ENCODE measurements at places on chromosomes 11 and 22.

DNA sequence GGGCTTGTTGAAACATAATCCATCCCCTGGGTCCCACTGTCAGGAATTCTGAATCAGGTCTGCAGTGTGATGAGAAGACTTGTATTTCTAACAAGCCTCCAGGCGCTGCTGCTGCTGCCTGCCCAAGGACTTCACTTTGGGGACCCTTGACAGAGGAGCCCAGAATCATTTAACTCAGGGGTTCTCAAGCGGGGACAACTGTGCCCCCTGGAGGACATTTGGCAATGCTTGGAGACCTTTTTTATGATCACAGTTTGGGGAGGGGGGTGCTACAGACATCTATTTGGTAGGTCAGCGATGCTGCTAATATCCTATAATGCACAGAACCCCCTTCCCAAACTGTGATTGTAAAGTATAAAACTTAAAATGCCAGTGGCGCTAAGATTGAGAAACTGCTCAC lies 312.8 kb downstream of the OPCML start:
- no peak for DNase-seq

DNA sequence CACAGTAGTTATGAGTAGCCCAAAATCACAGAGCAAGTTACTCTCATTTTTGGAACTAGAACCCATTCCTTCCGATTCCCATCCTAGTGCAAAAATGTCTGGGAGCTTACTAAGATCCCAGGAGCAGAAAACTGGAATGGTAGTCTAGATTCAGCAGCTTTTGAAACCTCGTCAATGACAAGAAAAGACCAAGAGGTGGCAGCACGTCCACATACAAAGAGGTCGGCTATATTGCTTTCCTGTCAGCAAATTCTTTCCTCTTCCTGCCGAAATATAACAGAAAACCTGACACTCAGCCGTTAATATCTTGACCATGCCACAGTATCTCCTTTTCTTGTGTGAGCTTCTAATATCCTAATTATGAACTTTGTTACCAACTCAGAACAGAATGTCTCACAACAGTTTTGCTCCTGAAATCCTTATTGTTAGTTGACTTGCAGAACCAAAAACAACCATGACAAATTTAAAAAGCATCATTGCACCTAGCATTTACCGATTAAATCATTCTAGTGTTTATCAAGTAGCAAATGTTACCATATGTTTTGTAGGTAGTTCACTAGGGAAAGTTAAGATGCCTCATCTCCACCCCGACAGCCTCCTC lies 92.8 kb upstream of the OR9G4 start:
- peak; percentile 6 for DNase-seq

GRCh38 chr11:64887757-64888405 lies 9.5 kb upstream of the EHD1 start:
- DNase-seq, result peak; percentile 78

DNA sequence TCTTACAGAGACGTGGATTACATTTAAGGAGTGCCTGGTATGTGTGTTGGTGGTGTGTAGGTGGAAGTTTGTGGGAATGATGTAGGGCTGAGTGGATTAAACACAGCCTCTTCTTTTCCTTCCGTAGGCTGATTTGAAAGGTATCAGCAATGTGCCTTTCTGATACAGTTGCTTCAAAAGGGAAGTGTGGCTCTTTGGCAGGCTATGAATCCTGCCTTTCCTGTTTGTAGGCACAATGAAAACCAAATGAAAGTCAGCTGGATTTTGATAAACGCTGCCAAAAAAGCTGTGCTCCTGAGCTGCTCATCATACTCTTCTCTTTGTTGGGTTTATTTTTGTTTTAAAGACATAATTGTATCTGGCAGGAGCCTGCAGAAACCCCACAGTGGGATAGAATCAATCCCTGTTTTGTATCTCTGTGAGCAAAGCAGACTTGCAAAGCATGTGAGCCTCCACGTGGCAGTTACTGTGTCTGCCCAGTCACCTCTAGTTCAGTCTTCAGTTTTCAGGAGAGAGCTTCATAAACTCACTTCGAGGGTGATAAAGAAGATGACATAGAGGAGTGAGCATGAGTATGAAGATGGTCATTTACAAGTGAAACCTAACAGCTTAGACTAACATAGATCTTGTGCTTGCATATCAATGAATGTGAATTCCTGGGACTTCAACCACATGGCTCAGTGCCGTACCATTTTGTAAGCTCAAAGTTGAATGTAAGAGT lies 655.7 kb upstream of the KIRREL3 start:
- DNase-seq, result no peak

DNA sequence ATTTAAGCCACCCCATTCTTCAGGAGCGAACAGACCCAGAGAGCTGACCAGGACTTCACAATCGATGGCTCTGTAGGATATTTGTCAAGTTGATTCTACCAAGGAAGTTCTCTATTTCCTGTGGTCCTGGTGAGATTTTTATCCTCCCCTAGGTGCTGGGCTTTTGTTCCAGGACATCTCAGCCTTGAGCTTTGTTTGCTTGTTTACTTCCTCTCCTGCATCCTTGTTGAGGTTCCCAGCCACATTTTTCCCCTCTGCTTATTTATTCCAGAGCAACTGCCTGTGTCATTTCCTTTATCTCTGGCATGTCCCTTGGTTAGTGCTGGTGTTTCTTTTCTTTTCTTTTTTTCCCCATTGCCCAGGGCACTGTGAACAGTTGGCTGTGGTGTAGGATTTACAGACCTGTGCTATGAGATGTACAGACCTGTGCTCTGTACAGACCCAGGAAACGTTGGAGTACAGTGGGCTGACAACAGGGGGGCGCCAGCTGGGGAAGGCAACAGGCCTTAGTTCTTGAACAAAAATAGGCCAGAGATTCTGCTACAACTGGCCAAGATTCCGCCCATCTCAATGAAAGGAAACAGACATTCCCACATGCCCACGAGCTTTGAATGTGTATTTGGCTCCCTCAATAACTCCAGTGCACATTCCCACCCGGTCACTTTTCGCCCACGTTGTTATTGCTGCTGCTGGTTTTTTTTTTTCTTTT lies 235.9 kb upstream of the DDI1 start:
- no peak for DNase-seq

DNA sequence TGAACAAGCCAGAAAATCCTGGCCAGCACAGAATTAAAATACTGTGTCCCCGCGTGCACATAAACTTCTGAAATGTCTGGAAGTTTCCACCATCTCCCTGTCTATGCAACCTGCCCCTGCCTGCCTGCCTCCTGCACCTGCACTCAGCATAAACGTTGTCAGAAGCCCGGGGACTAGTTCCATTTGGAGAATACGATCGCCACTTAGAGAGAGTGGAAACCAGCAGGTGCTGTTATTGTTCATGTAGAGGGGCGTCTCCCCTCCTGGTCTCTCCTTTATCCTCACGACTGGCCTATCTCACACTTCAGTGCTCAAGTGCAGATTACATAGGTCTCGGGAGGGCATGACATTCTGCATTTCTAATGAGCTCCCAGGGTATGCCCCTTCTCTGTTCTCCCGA lies 35.6 kb downstream of the MPPED1 start:
- no peak for DNase-seq

DNA sequence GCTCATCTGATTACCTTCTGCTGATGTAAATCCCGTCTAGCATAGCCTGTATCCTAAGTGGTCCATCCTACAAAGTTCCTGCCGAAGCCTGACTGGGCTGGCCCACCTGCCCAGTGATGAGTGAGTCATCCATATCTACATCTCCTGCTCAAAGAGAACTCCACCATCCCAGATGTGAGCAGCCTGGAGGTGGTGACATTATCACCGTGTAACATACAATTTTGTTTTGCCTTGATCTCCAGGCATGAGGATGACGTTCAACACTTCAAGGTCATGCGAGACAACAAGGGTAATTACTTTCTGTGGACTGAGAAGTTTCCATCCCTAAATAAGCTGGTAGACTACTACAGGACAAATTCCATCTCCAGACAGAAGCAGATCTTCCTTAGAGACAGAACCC lies 5.6 kb downstream of the TMA7B start:
- no peak for DNase-seq

GRCh38 chr22:33817512-33818127 lies 102.7 kb downstream of the LARGE1 start:
- no peak for DNase-seq

GRCh38 chr11:3840004-3840869 lies 522 bp downstream of the RHOG start:
- DNase-seq, result no peak

GRCh38 chr11:16252373-16252772 lies 104.0 kb downstream of the SOX6 start:
- DNase-seq, result no peak

DNA sequence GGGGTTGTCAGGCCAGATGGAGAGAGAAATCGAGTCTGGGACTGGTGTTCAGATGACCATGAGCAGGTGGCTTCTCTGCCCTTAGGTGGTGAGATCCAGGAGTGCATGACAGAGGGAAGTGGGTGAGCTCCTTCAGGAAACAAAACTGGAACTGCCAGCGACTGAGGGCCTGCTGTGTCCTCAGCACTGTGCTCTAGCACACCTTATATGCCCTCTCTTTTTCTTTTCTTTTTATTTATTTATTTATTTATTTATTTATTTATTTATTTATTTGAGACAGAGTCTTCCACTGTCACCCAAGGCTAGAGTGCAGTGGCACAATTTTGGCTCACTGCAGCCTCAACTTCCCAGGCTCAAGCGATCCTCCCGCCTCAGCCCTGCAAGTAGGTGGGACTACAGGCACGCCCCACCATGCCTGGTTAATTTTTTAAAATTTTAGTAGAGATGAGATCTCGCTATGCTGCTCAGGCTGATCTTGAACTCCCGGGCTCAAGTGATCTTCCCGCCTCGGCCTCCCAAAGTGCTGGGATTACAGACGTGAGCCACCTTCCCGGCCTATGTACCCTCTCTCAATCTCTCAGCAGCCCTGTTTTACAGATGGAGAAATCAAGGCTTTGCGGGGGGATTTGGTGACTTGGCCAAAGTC lies 14.8 kb upstream of the RASD2 start:
- no peak for DNase-seq

GRCh38 chr22:23058063-23058462 lies 12.3 kb upstream of the GNAZ start:
- DNase-seq, result no peak

GRCh38 chr22:44669561-44669976 lies 32.4 kb upstream of the PRR5 start:
- no peak for DNase-seq

DNA sequence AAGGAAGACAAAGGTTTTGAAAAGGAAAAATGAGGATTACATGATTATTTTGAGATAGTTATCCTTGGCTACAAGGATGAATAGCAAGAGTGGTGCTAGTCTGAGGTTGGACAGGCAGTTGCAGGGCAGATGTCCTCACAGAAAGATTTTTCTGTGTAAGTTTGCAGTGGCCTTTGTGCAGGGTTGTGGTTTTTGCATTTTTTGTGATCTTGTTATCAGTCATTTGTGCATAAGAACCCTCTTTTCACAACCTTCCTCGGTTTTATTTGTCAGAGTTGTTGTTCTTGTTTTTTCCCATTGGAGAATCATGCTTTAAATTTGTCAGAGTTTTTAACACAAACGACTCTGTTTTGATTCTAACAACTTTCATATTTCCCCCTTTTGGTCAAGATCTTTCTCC lies 1.4 kb downstream of the CCDC134 start:
- DNase-seq, result no peak

- DNase-seq, result no peak
Measured at GRCh38 chr11:63937713-63938478, 906 bp upstream of the NAA40 start.

- DNase-seq, result no peak
Measured at GRCh38 chr11:21316591-21316990, 647.2 kb downstream of the NELL1 start.

GRCh38 chr11:61964058-61964665 lies 3.3 kb downstream of the FTH1 start:
- no peak for DNase-seq

DNA sequence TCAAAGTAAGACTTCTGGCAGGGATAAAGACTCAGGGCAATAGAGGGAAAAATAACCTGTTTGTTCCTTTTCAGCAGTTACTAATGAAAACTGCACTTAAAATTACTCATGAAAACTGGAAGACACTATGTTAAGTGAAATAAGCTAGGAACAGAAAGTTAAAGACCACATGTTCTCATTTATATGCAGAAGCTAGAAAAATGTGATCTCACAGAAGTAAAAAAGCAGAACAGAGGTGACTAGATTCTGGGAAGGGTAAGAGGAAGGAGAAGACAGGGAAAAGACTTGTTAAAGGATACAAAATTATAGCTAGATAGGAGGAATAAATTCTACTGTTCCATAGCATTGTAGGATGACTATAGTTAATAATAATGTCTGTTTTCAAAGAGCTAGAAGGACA lies 22.2 kb downstream of the HPS5 start:
- DNase-seq, result no peak

DNA sequence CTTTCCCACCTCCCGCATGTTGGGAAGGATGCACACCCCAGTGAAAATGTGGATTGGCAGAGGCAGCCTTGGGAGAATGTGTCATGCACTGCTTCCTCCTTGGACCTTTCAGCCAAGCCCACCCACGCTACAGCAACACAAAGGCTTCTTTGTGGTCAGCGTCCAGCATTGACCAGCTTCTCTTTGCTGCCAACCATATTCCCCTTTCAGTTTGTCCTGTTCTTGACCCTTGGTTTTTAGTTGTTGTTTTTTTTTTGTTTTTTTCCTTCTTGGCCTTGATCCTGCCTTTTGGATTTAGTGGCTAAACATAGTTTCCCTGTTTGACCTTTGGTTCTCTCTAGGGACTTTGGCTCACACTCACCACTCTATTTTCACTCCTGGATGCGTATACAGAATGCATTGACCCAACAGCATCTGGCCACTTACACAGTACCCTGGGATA lies 573.6 kb downstream of the INSC start:
- no peak for DNase-seq

DNA sequence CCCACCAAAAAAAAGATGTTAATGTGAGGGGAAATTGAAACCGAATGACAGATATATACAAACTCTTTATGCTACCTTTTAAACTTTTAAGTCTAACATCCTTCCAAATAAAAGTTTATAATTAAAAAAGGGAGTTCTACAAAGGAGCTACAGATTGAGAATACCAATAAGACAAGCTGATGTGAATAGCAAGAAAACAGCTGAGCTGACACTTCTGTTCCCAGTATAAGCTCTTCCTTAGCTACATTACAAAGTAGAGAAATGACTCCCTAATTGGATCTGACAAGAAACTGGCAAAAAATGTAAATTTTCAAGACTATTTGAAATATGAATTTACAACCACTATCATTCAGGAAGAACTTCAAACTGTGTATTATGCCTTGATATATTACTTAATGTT lies 294.6 kb upstream of the SYN3 start:
- no peak for DNase-seq

DNA sequence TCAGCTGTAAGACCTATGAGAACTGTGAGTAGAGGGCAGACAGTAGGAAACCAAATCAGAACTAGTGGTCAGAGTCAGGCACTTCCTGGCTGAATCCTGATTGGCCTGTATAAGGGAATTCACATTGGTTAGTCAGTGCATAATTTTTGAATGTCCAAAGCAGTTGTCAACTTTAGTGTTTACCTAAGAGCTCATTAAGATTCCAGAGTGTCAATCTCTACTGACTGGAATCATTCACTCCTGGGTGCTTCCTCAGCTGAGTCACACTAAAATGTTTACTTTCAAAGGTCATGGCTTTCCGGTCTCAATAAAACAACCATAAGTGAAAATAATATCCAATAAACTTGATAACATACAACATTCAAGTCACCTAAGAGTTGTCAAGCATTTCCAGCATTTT lies 306.1 kb downstream of the C11orf87 start:
- no peak for DNase-seq

All from T-helper 1 cell (primary cell).